ENCODE measurements at places on chromosomes 4 and X.

GRCh38 chr4:8084712-8085490 lies 73.7 kb downstream of the ABLIM2 start:
- no peaks in the 10 kb centered on the region for H3K36me3 ChIP-seq
- no peak overlapping the region for H3K4me3 ChIP-seq
- H3K4me1 ChIP-seq = no peaks in the 10 kb centered on the region

GRCh38 chr4:112318239-112319142 lies 21.3 kb downstream of the ALPK1 start:
- DNase-seq = no peak
- H3K36me3 ChIP-seq = peaks cover 22% of the 10 kb centered on the region
- peaks cover 24% of the 10 kb centered on the region for H3K4me1 ChIP-seq
- H3K27ac ChIP-seq = no peak overlapping the region
- H3K4me3 ChIP-seq = no peak overlapping the region

DNA sequence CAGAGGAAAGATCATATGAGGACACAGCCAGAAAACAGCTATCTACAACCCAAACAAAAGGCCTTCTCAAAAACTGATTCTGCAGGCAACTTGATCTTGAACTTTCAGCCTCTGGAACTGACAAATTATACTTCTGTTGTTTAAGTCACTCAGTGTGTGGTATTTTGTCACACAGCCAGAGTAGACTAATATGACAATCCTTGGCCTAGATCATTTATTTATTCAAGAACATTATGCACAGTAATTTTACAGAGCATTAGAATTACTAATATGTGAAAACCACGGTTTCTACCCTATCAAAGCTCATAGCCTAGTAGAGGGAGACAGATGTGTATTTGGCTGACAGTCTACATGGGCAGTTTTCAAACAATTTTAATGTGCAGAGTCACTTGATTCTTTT lies 167.8 kb upstream of the PCDH18 start:
- H3K27ac ChIP-seq = no peak overlapping the region
- H3K36me3 ChIP-seq = no peaks in the 10 kb centered on the region

DNA sequence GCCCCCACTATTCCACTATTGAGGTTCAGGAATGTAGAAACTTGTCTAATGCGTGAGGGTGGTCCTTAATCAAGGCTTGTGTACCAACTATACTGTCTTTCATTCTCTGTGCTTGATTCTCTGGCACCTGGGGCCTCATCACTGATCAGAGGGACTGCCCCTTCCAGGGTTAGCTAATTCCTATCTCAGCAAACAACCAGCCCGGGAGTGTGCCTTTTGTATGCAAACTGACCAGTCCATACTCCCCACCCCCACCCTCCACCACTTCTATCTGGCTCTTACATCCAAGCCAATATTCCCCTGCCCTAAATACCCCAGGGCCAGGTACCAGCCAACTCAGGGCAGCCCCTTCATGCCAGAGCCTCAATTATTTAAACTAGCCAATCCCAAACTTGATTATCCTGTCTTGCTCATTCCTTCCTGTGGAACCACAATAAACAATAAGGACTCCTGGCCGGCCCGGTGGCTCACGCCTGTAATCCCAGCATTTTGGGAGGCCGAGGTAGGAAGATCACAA lies 59.3 kb downstream of the FTHL17 start:
- no peak overlapping the region for H3K27ac ChIP-seq
- H3K36me3 ChIP-seq = no peaks in the 10 kb centered on the region
- no peaks in the 10 kb centered on the region for H3K27me3 ChIP-seq
- H3K4me3 ChIP-seq = no peak overlapping the region
- H3K4me1 ChIP-seq = no peaks in the 10 kb centered on the region

- no peaks in the 10 kb centered on the region for H3K27me3 ChIP-seq
- no peak overlapping the region for H3K27ac ChIP-seq
- H3K4me3 ChIP-seq = no peak overlapping the region
- peaks cover 5% of the 10 kb centered on the region for H3K4me1 ChIP-seq
- DNase-seq = peak; percentile 37
Measured at GRCh38 chrX:66030505-66031317, 9.2 kb downstream of the VSIG4 start.
